Right renal pelvis (tissue), 4 donors: ENCODE measurements at places on chromosomes 1 and 21. TPM values are rescaled to one million over a fixed set of nuclear protein-coding genes. Genes with fewer than 3 reads are reported as not detected.

Gene CLCNKA
- 20.1 TPM for polyA plus RNA-seq

DNA sequence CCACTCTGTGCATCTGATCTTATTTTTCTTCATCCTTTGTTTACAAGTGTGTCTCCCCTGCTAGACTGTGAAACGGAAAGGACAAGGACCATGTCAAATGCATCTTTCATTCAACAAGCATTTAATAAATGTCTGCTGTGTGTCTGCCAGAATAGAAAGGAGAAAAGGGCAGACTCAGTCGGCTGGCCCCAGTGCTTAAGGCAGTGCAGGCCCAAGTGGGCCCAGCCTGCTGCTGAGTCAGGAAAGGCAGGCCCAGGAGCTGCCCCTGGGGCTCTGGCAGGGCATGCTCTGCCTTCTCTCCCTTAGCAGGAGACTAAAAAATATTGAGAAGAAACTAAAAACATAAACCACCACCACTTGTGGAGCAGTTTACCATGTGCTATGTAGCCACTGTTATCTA is 38.1 kb downstream of the PLEKHA6 start:
- no peak for DNase-seq

DNA sequence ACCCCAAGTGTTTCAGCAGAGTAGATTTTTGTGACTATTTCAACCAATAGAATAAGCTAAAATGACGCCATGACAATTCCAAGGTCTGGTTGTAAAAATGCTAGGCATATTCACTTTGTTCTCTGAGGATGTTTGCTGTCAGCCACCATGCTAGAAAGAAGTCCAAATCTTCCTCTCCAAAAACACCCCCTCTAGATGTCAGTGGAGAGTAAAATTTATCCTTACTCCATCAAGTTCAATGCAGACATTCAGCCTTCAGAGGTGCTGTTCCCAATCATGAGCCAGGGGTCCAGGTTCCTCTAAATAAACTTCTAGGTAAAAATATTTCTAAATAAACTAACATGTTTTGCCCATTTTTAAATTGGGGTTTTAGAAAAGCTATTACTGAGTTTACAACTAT is 395.4 kb upstream of the ADAMTS5 start:
- DNase-seq, result no peak

Gene TMPRSS3
- polyA plus RNA-seq, result 2.6 TPM

Gene S100A1
- polyA plus RNA-seq, result 17.8 TPM

GRCh38 chr1:13823936-13824335 is 123.9 kb downstream of the PRDM2 start:
- DNase-seq, result no peak

Gene CFHR2
- not detected for polyA plus RNA-seq

Gene CYP4A11
- 38.3 TPM for polyA plus RNA-seq

Gene AQP10
- polyA plus RNA-seq, result 0.10 TPM
